ENCODE measurements at places on chromosomes 3 and 15.

DNA sequence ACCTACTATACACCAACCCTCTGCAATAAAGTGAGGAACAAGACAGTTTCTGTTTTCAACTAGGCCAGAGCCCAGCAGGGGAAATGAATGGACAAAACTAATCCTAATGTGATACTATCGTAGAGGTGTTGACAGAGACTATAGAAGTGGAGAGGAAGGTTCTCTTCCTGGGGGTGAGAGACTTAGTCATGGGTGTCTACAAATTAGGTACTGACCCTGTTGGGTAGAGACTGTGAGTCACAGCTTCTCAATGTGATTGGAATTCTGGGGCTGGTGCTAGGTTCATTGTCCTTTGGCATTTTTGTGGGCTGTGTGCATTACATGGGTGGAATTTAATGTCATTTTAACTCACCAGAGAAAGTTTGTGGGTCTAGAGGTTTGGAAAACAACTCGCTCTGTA is 79.3 kb downstream of the ADAMTSL3 start:
- DNase-seq, result peak; percentile 78

DNA sequence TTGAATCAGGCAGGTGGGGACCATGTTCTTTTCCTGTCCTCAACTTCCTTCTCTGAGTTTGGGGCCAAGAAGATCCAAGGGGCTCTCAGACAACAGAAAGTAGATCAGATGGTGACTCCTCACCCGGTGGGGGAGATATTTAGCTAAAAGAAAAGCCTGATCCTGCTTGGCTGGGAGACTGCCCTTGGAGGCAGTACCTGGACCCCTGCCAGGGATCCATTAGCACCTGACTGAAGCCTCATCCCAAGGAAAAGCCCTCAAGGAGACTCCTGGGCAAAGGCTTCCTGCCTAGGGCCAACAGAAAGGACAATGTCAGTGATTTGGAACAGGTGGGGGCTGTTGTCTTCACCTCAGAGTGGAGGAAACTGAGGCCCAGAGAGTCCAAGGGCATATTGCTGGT is 33.5 kb upstream of the HHATL start:
- DNase-seq, result no peak

- peak; percentile 27 for DNase-seq
Observed at GRCh38 chr3:57779666-57780065, 23.6 kb downstream of the SLMAP start.

DNA sequence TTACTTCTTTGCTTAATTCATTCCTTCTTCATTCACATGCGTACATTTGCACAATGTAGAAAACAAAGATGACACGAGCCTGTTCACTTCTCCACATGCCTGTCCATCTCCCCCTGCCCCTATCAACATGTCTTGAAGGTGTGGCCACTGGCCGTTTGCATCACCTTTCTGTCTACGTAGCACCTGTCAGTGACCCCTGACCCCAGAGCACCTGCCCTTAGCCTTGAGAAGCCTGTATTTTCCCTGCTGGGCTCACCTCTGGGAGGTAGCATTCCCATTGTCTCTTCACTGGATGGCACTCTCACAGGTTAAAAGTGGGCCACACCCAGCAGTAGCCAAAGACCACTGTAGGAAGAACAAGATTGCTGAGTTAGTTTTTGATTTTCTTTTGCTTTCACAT is 234.1 kb downstream of the THSD4 start:
- no peak for DNase-seq

DNA sequence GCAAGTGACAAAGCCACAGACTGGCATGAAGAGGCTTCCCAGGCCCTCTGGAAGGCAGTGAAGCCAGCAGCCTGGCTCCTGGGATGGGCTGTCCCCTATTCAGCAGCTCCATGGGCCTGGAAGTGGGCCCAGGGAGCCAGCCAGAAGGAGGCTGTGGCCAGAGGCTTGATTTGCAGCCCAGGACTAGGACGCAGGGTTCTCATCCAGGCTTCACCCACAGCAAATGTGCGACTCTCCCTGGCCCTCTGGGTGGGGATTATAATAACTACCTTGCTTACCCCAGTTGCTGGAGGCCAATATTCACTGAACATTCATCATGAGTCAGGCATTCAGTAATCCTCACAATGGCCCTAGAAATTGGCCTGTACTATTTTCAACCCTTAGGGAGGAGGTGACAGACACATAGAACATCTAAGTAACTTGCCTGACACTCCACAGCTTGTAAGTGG is 24.6 kb upstream of the SRP14 start:
- DNase-seq, result peak; percentile 89

Measured in fibroblast of the aortic adventitia (primary cell).